GM12864 (cell line): ENCODE measurements at places on chromosomes 13 and 19.

DNA sequence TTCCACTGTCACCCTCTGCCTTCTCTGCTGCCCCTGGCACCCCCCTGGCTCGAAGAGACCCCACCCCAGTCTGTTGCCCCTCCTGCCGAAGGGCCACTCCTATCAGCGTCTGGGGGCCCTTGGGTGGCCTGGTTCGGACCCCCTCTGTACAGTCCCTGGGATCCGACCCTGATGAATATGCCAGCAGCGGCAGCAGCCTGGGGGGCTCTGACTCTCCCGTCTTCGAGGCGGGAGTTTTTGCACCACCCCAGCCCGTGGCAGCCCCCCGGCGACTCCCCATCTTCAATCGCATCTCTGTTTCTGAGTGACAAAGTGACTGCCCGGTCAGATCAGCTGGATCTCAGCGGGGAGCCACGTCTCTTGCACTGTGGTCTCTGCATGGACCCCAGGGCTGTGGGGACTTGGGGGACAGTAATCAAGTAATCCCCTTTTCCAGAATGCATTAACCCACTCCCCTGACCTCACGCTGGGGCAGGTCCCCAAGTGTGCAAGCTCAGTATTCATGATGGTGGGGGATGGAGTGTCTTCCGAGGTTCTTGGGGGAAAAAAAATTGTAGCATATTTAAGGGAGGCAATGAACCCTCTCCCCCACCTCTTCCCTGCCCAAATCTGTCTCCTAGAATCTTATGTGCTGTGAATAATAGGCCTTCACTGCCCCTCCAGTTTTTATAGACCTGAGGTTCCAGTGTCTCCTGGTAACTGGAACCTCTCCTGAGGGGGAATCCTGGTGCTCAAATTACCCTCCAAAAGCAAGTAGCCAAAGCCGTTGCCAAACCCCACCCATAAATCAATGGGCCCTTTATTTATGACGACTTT is 2.0 kb downstream of the ZFP36 start:
- DNase-seq, result no peak

- no peak for DNase-seq
Observed at GRCh38 chr13:89380101-89380500, 1708.9 kb downstream of the SLITRK5 start.

GRCh38 chr13:99500839-99501183 is 461 bp upstream of the TM9SF2 start:
- DNase-seq, result no peak

- no peak for DNase-seq
Observed at GRCh38 chr13:91232716-91233115, 114.8 kb upstream of the MIR17HG start.

DNA sequence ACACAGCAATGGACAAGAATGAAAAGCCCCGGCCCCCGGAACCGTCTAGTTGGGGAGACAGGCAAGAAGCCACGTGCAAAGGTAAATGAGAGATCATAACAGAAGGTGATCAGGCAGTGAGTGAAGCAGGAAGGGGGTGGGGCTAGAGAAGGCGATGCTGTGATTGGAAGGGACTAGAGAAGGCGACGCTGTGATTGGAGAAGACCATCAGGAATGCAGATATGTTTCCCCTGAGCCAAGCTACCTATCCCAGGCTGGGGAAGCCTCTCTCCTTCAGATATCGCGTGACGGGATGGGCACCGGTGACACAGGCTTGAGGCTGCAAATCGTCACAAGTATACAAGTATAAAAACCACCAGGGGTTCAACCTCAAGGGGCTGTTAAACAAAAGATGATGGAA is 21.8 kb downstream of the DCAF15 start:
- no peak for DNase-seq

GRCh38 chr19:1214862-1215731 is 9.5 kb downstream of the STK11 start:
- DNase-seq, result no peak

DNA sequence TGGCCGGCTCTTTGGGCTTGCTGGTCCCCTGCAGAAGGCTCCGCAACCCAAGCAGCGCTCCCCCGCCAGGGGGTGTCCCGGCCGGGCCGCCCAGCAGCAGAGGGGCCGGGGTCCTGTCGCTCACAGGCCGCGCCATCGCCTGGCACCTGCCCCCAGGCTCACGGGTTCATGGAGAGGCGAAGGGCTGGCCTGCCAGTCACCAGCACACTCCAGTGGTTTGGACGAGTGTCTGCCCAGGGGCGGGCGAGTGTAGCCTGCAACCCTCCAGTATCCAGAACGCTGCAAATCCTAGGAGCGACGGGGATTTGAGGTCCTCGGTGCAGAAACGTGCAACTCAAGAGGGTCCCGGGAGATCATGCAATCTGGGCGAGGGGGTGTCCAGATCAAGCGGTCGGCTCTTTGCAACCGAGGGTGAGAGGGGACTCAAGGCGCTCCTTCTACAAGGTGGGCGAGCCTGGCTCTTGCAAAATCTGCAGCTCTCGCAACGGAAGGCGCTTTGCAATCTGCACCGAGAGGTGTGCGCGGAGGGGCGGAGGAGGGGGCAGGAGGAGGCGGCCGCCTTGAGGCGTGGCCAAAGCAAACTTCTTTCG is at the start of gene DBP:
DBP (minus strand) TSS at position 521 of the 590 bp plus-strand sequence; CDS start at position 136, 385 bp downstream.
- DNase-seq, result no peak

GRCh38 chr19:12779162-12779993 is 4.0 kb upstream of the HOOK2 start:
- no peak for DNase-seq

GRCh38 chr19:38690832-38691231 is 43.4 kb downstream of the ACTN4 start:
- DNase-seq, result no peak

- DNase-seq, result no peak
Observed at GRCh38 chr13:37534676-37535075, 63.9 kb downstream of the POSTN start.

DNA sequence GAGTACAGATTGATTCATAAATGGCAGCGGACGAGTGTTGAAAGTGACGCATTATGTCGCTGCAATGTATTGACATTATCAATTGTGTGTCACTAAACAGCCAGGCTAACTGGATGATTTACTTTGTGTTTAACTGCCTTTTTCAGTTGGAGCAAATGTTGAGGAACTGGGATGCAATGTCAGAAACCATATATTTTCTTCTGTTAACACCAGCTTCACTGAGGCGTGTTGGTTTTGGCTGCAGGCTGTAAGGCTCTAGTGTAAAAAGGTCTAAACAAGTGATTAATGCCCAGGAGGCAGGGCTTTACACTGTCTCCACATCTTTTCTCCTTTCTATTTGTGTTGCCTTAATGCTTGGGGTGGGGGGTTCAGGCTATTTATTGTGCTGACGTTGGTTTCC is 80.1 kb downstream of the GGACT start:
- no peak for DNase-seq

GRCh38 chr13:34863360-34864135 is 78.5 kb upstream of the NBEA start:
- DNase-seq, result no peak

DNA sequence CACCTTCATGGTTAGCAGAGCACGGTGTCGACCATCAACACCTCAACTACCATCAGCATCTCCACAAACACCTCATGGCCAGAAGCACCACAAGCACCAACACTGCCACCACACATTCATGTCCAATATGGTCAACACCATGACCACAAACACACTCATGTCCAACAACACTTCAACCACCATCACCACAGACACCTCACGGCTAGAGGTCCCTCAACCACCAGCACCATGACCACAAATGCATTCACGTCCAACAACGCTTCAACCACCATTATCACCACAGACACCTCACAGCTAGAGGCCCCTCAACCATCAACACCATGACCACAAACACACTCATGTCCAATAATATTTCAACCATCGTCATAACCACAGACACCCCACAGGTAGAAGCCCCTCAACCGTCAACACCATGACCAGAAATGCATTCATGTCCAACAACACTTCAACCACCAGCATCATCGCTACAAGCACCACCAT is 10.2 kb downstream of the TRAPPC5 start:
- DNase-seq, result no peak

- DNase-seq, result no peak
Observed at GRCh38 chr19:38741670-38742069, 2.6 kb downstream of the CAPN12 start.

- DNase-seq, result no peak
Observed at GRCh38 chr19:13001502-13002165, 6.4 kb downstream of the NFIX start.

GRCh38 chr13:99075268-99076191 is 97.7 kb upstream of the DOCK9 start:
- peak; percentile 43 for DNase-seq

GRCh38 chr13:97385146-97385545 is 48.8 kb upstream of the RAP2A start:
- DNase-seq, result no peak

DNA sequence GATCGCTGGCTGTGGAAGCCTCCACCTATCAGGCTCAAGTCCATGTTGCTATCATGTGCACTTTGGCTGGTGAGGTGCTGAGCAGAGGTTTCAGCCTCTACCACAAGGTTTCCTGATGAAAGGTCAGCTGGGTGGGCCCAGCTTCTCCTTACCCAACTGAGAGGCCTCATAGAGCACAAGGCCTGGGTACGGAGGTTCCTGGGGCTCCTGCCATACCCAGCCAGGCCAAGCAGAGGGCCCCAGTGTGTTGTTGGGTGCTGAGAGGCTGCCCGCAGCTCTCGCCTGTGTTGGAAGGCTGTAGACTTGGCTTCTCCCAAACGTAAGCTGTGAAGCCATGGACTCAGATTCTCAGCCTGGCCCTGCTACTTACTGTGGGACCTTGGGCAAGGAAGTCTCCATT is 28.2 kb downstream of the ACTN4 start:
- DNase-seq, result no peak

- DNase-seq, result no peak
Observed at GRCh38 chr13:71722206-71722605, 144.8 kb downstream of the DACH1 start.

- no peak for DNase-seq
Observed at GRCh38 chr19:57245959-57246358, 5.5 kb downstream of the ZNF805 start.

- no peak for DNase-seq
Observed at GRCh38 chr19:1285737-1286360, at the start of gene EFNA2. Gene EFNA2 (plus strand): TSS chr19:1285873. CDS start chr19:1286169, 296 bp downstream.

GRCh38 chr19:35460608-35461007 is 12.6 kb downstream of the FFAR2 start:
- no peak for DNase-seq

GRCh38 chr13:75426421-75426820 is 55.5 kb downstream of the TBC1D4 start:
- DNase-seq, result no peak

- no peak for DNase-seq
Observed at GRCh38 chr13:101572456-101572855, 120.0 kb downstream of the ITGBL1 start.

- DNase-seq, result no peak
Observed at GRCh38 chr19:3136684-3137055, 837 bp downstream of the GNA15 start.

- DNase-seq, result no peak
Observed at GRCh38 chr13:89115307-89115706, 1444.1 kb downstream of the SLITRK5 start.

DNA sequence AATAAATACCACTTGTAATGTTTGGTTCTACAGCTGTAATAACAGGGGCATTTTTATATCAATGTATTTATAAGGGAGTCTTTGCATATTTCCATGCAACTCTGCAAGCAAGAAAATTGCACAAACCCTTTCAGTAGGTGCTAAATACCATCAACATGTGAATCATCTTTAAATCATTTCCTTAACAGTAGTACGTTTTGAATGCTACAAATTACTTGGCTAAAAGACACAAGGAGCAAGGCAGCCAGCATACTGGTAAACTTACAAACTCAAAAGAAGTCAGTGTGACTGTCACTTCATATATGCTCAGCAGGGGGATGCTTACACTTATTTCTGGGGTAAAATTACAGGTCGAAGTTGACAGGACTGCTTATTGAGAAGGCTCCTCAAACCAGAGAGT is 402.4 kb downstream of the EFNB2 start:
- DNase-seq, result no peak

DNA sequence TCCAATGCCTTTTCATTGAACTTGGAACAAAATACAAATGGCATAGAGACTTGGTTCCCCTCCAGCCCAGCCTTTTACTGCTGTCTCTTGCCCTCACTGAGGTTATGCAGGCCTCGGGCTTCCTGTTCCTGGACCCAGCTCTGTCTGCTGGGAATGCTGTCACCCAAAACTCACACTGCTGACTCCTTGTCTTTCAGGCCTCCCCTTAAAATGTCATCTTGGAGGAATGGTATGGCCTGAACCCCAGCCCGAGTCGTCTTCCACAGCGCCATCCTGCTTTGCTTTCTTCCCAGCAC is 9.7 kb upstream of the ANKRD10 start:
- no peak for DNase-seq

DNA sequence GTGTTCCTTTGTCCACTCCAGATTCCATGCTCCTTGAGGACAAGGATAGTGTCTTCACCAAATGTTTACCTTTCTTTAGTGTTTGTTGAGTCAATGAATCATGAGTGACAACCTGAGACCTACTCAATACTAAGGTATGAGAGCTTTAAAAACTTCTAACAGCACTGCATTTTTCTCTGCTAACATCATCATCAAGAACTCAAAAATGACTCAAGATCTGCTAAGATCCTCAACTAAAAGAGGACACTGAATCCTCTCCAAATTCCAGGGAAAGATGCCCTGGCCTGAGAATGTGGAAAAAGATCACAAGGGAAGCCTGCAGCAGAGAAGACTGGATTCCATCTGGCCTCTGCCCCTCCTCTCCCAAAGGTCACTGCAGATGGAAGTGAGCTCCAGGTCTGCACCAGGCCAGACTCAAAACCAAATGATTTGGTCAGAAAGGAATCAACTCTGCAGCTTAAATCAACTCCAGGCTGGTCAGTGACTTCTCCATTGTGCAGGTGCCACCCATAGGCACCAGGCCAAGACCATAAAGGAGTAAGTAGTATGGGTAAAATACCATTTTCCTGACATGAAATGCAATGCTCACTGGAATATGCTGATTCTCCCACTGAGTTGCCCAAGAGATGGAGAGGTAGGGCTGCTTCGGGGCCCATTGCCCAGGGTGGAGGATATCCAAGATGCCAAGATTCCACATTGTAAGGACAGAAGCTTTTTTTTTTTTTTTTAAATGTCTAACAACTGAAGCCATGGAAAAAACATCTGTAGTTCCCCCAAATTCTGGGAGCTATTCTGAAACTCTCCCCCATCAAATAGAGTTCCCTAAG is 89.5 kb upstream of the DOCK9 start:
- DNase-seq, result no peak

DNA sequence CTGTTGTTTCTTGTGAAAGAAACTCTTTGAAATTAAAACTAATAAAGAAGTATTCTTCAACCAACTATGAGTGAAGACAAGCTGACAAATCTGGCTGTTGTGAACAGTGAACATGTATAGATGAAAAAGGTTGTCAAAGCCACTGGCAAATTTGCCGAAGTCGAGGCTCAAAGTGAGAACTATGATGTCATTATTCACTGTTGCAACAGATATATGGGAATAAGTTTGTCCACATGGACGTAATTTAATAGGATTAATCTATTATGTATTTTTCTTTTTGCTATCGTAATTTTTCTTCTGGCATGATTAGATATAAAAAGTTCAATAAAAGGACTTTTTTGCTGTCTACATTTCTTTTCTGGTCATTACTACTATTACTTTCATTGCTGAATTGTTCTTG is 223.2 kb upstream of the ZNF507 start:
- no peak for DNase-seq
